ENCODE measurements at places on chromosomes 2 and 18.

- DNase-seq, result no peak
Measured at GRCh38 chr2:72149556-72150156, 2.0 kb upstream of the CYP26B1 start.

DNA sequence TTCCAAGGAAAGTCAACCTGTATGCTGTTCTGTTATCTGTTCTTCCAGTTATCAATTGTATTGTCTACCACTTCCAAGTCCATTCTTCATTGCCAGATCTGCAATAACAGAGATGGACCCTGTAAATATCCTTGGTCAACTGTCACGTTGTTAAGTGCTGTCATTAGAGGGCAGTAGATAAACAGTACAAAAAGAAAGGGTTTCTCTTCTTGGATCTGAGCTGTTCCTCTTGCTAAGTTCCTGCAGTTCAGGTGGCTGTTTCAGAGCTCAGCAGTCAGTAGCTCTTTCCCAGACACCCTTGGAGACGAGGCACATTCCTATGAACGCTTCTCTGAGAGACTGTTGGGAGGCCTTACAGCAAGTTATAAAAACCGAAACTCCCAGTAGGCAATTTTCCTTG, 957.1 kb upstream of the CHAC2 start:
- no peak for DNase-seq

DNA sequence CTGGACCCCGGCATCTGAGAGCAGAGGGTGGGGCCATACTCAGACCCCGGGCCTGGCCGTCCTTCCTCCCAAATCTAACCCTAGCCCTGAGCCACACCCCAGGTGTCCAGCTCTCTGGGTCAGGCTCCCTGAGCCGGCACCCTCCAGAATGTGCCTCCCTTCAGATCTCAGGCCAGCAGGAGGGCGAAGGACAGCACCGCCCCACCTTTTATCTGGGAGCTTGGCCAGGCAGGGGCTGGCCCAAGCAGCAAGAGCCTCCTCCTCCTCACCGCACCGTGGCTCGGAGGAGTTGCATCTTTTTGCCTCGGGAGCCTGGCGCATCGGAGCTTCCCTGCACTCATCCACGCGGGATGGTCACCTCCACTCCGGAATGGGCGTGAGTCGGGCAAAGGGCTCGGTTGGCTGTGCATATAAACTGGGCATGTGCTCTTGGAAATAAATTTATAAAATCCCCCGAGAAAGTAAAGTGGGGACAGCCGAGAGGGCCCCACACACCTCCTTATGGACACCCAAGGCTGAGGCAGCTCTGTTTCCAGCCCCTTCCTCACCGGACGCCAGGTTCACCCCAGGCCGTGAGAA, 69.1 kb upstream of the CTDP1 start:
- no peak for DNase-seq

- no peak for DNase-seq
Measured at GRCh38 chr18:49227441-49228165, 232.8 kb downstream of the DYM start.

DNA sequence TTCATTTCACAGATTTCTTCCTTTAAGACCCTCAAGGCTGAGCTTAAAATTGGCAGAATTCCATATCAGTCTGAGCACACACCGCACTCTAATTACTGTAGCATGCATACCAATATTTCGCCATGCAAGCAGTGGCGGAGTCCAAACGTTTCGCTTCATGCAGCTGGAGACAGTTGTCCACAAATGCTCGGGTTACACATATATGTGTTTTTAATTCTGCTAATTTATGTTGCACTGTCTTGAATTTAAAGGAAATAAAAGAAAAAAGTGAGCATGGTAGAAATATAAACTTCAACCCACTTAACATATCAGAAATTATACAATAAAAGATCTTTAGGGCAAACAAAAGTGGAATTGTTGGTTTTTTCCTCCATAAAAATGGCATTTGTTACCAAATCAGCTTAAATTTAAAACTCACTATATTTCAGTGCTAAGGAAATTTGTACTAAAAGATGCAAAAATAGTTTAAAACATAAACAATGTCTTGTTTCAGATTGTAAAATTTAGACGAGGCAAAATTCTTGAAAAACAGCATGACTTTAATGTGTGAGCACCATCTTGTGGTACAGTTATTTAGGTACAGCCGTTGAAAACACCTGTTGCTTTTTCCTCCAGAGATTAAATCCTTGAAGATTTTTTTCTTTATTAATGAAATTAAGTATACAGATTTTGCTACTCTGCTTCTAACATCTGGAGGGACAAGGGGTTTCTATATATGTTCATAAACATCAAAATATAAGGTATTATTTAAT, 24.1 kb upstream of the KANSL1L start:
- no peak for DNase-seq

DNA sequence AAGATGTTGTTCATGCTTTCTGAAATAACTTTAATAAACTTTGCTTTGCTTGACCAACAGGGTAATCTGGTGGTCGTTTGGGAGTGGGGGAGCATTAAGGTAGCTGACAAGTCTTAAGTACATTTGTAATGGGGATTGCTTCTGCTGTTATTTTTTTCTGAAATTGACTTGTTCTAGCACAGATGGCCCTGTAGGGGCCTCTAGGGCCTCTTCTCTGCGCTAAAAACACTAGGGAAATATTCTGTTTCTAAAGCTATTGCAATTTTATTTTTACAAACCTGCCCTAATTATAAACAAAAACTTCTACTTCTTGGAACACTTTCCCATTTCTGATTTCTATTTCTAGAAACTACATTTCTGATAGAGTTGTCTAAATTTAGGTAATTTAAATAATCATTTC, 191.3 kb upstream of the KCNJ3 start:
- no peak for DNase-seq

- no peak for DNase-seq
Measured at GRCh38 chr2:239605976-239606375, 205.2 kb upstream of the HDAC4 start.

- no peak for DNase-seq
Measured at GRCh38 chr2:173150963-173151362, 75.3 kb downstream of the MAP3K20 start.

DNA sequence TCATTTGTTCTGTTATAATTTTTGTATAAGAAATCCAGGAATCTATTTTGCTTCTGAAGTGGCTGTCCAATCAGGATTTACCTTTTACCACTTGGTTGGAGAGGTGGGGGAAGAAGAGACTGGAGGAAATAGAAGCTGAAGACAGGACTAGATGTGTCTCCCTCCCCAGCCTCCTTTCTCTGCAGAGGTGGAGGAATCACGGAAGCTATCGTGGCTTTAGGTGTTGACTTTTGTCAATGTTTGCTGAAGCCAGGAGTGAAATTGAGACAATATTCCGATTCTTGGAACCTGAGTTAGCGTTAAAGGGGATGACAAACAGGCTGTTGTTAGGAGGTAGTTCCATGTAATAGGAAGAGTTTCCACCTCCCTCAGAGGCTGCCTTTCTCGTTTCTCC, 43.5 kb downstream of the PDCL3 start:
- no peak for DNase-seq

DNA sequence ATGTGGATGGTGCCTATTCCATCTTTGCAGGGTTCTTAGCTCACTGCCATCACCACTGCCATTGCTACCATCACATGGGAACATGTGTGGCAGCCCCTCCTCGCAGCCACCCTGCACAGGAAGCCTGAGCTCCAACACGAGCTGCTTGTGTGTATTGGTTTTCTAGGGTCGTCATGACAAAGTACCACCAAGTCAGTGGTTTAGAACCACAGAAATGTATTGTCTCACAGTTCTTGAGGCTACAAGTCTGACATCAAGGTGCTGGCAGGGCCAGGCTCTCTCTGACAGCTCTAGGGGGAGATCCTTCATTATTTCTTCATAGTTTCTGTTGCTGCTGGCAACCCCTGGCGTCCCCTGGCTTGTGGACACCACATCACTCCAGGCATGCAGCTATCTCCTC, 10.3 kb upstream of the IL1R2 start:
- no peak for DNase-seq

DNA sequence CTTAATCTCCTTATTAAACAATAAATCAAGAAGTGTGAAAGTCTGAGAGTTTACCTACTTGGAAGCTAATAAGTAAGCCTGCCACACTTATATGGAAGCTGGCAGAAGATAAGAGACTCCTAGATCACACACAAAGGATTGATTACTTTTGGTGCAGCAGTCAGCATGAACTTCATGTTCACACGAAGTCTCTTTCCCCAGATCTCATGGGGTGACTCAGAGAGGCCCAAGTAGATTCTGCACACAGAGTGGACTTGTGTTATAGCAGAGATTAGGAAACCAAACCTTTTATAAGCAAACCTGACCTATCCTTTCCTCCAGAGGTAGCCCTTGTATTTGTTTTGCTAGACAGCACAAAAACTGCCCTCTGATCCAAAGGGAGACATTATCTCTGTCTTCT, 9.9 kb upstream of the GAREM1 start:
- DNase-seq, result no peak

GRCh38 chr2:207970826-207971180, 54.5 kb downstream of the PLEKHM3 start:
- DNase-seq, result no peak

DNA sequence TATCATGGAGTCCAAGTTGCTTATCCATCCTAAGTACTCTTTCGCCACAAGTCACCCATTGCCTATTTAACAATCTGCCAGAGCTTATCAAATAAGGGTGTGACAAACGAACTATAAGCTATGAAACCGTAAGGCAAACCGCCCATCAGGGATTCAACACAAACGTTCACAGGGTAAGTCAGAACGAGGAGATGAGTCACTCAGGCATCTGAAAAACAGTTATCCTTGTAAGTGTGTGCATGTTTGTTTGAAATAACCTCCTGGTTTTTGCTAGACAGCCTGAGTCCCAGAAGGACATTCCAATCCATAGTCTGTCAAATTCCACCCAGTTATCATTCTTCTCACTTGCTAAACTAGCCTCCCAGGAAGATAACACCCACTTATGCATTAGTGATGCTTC, 299.1 kb downstream of the PAX3 start:
- DNase-seq, result no peak

DNA sequence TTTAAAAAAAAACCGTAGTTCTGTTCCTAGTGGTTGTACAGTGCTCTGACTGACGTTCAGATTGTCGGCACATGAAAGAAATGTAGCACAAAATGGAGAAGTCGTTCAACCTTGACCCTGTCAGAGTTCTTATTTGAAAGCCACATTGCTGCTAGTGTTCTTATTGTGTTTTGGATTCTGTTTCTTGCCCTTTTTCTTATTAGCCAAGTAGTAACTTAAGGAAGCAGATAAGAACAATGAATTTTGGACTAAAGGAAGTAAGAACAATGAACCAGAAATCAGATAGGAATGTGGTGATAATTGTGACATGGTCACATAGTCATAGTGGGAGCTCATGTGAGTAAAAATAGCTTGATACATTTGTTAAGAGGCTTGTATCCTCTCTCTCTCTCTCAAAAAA, 45.9 kb downstream of the RPIA start:
- DNase-seq, result no peak

DNA sequence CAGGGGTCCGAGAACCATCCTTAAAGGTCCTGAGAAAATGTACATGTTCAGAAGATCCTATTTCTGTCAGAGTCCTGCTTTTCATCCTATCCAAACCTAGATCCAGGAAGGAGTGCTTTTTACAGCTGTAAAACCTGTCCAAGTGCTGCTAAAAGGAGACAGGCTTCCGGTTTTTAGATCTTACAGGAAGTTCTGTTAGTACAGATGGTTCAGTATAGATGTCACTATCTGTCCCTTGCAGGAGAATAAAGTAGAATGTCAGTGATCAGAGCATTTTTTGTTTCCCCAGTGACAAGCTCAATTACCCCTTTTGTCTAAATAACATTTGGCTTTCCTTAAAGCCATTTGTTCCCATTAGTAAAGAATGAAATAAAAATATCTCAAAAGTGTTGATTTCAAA, 98.3 kb downstream of the NRP2 start:
- DNase-seq, result no peak

GRCh38 chr2:111990375-111990774, 64.7 kb upstream of the TMEM87B start:
- no peak for DNase-seq

- DNase-seq, result no peak
Measured at GRCh38 chr18:11719621-11720020, 30.6 kb downstream of the GNAL start.

DNA sequence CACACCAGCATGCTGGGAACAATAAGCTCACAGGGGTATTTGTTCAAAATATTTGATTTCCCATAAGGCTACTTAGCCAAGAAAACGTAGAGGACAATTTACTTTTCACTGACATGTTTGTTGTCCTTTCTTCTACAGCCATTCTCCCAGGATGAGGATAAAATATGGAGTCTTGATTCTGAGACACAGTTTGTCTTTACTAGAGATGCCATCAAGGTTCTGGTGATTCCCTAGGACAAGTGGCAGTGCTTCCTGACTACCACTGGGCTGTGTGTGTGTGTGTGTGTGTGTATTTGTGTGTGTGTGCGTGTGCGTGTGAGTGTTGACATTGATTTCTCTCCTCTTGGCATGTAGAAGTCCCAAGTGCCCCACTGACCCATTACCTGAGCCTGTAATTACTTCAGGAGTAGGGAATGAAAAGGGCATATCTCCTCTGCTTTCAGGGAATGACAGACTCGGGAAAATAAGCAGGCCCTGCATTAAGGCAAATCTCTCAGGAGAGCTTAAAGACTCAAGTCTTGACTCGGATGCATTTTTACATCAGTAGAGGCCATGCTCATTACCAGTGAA, 761.6 kb downstream of the DCC start:
- DNase-seq, result no peak

DNA sequence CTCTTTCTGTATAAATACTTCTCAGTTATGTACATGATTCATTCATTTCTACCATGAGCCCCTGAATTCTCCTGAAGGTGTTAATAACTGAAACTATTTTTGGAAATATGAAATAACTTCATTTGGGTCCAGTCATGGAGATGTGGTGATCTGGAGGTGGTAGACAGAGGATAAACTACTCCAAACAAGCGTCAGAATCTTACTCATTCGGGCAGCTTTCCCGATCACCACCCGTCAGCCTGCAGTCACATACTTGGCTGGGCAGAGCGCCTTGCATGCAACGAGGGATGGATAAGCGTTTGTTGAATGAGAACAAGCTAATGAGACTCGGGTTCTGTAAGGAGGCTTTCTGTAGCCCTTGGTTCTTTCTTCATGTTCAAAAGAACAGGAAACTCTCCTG, 222.7 kb downstream of the CD226 start:
- no peak for DNase-seq

DNA sequence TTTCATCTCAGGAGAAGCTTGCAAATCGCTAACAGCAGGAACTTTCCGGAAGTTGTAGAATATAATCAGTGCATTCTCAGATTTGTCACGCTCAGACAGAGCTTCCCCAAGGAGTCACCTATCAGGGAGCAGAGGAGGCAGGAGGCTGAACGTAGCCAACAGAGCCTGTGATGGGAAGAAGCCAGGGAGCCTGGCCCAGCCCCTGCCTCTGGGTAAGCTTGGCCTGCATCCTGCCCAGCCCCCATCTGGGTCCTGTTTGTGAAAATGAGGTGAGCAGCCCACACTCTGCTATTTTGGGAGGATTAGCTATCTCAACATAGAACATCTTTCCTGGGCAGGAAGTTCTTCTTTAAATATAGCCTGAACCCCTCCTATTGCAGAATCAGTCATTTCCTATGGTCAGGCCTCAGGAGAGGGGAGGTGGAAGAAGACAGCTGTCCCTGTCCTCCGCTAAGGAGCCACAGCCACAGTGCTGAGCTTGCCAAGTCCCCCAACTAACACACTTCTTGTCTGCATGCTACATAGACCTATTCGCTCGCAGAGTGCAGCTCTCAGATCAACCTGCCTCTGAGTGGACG, 19.2 kb upstream of the PKDCC start:
- DNase-seq, result no peak

- no peak for DNase-seq
Measured at GRCh38 chr18:28127228-28127627, 49.7 kb downstream of the CDH2 start.

- no peak for DNase-seq
Measured at GRCh38 chr2:73260338-73260984, 23.8 kb downstream of the FBXO41 start.
